ENCODE measurements at places on chromosomes 1 and 21. TPM values are rescaled to one million over a fixed set of nuclear protein-coding genes. Genes with fewer than 3 reads are reported as not detected.

Gene RGS13
- 0.24 TPM for total RNA-seq

Gene LCE1A
- total RNA-seq, result not detected

Gene KCNJ6
- not detected for total RNA-seq

Gene PADI2
- total RNA-seq, result not detected

- no peak for DNase-seq
Observed at GRCh38 chr1:22792396-22793160, 81.9 kb downstream of the EPHB2 start.

- no peak for DNase-seq
Observed at GRCh38 chr1:4177425-4178150, 277.5 kb upstream of the C1orf174 start.

Data from CD8-positive, alpha-beta memory T cell (primary cell).